Stimulated activated CD4-positive, alpha-beta T cell treated with anti-CD3 and anti-CD28 coated beads, TNF-alpha, amount 100 ng/mL, for 1 hour (primary cell): ENCODE measurements at places on chromosomes 1 and 21.

DNA sequence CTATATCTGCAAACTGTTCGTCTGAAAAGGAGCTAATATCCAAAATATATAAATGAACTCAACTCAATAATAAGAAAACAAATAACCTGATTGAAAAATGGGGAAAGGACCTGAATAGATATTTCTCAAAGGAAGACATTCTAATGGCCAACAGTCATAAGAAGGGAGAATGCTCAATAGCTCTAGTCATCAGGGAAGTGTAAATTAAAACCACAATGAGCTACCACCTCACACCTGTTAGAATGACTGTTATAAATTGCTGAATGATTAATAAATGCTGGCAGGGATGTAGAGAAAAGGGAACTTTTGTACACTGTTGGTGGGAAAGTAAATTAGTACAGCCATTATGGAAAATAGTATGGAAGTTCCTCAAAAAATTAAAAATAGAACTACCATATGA lies 21.2 kb upstream of the C1orf115 start:
- DNase-seq = no peak

- no peak for DNase-seq
These were observed 48.0 kb downstream of the DIPK1A start for GRCh38 chr1:92913093-92913819.

- DNase-seq = no peak
These were observed at the start of gene TTLL10 for GRCh38 chr1:1173793-1174415. Gene TTLL10 (plus strand): TSS chr1:1173880. CDS start chr1:1179216, 5,336 bp downstream.

DNA sequence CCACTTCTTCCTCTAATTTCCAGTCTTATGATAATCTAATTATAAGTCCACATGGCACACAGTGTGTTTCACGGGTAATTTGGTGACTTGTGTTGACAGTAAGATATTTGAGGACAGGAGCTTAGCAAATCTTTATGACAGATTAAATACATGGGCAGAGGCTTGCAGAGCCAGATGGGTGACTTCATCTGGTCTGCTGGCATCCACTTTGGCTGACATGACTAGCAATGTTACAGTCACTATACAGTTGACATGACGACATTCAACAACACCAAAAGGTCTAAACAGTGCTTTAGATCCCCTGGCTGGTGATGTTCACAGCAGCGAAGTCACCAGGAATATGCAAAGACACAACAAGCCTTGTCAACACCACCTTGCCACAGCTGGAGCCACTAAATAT lies 147.2 kb downstream of the ETS2 start:
- no peak for DNase-seq

DNA sequence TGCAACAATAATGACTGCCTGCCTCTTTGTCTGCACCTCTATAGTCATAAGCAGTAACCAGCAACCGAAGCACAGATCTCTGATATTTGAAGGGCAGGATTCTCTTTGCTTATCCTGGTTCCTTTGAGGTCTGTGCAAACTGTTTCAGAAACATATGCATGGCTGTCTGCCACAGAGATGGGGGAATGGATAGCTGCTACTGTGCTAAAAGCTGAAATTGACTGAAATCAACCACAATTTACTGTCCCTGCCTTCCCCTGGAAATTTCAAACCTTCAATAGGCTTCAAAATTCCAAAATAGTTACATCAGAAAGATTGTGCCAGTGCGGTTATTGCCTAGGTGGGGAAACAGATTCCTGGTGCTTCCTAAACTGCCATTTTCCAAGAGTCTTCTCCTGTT lies 136.8 kb upstream of the GORAB start:
- no peak for DNase-seq

GRCh38 chr1:33007190-33008050 lies 29.3 kb downstream of the AK2 start:
- DNase-seq = no peak

DNA sequence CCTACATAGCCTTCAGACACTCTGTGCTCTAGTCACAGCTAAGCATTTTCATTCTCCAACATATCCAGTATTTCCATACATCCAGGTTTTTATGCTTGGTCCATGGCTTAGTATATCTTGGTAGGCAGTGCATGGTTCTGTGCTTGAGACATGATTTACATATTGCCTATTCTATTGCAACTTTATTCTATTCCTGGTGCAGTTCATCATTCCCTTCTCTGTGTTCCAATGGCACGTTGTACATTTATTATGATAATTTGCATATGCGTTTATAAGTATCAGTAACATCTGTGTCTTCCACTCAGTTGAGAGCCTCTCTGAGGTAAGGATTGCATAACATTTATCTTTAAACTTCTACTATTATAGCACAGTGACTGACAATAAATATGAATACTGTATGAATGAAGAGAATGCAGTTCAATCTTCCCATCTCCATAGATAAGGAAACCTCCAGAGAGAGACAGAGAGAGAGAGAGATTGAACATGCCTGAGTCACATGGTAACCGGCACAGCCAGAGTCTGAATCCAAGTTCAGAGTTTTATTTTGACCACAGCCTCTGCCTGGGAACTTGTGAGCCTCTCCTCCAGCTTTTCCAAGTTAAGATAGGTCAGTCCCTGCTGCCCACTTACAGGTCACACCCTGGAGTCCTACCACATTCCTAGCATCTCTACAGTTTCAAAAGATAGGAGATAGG lies 41.5 kb downstream of the PLPPR5 start:
- no peak for DNase-seq

GRCh38 chr1:15951341-15952153 lies 24.4 kb downstream of the ZBTB17 start:
- DNase-seq = no peak

- DNase-seq = no peak
These were observed 242.4 kb upstream of the LYPLAL1 start for GRCh38 chr1:218931324-218931723.

- no peak for DNase-seq
These were observed 57.3 kb upstream of the EFHD2 start for GRCh38 chr1:15352128-15352957.

GRCh38 chr1:51693419-51694155 lies 76.7 kb downstream of the OSBPL9 start:
- no peak for DNase-seq

- no peak for DNase-seq
These were observed 58.6 kb upstream of the TMPRSS2 start for GRCh38 chr21:41566500-41567014.

DNA sequence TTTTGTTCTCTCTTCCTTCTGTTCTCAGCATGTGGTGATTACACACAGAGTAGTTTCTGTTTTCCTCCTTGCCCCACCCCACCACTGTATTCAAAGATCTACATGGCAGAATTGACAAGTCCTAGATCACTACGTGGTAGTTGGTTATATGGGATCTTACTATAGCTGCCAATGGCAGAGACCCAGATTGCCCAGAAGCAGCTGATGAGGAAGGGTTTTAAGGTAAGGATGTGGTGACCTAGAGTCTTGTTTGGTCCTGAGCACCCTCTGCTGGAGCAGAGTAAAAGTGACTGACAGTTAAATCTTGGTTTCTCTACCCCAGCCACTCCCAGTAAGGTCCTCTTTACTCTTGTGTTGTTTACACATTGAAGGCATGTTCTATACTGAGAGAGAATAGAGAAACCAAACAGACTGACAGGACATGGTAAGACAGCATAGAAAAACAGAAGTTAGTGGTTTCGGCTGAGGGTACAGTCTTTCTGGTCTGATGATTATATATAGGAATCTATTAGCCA lies 22.8 kb upstream of the STRIP1 start:
- DNase-seq = no peak

DNA sequence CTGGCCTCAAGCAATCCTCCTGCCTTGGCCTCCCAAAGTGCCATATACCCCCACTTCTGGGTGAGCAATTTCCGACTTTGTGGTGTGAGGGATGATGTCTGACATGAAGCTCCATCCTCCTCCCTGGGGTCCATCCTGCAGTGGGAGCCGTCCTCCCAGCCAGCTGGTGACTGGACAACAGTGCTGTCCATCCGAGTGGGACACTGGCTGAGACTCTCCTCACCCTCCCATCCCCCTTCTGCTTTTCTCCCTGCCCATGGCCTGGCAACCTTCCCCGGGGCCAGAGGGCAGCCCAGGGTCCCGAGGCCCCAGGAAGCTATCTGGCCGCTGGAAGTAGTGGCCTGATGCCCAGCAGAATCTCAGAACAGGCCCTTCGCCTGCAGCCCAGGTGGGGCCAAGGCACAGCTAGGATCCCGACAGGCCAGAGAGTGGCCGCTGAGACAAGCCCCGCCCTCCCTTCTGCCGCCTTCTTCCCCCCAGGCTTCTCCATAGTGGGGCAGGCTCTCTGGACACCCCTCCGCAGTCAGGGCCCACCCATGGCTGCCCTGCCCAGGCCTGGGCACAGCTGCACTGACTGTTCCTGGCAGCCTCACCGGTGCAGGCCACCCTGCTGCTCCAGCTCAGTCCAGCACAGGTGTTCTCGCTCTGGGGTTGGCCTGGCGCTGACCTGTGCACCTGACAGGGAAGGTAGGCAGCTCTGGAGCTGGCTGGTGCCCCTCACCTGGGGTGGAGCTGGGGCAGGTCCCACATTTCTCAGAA lies 8.4 kb upstream of the FAAP20 start:
- no peak for DNase-seq

GRCh38 chr1:30040081-30041019 lies 683.0 kb downstream of the MATN1 start:
- DNase-seq = no peak

- no peak for DNase-seq
These were observed 48.8 kb downstream of the XPR1 start for GRCh38 chr1:180680558-180681144.

- DNase-seq = no peak
These were observed 142.9 kb downstream of the GLUL start for GRCh38 chr1:182248721-182249120.

DNA sequence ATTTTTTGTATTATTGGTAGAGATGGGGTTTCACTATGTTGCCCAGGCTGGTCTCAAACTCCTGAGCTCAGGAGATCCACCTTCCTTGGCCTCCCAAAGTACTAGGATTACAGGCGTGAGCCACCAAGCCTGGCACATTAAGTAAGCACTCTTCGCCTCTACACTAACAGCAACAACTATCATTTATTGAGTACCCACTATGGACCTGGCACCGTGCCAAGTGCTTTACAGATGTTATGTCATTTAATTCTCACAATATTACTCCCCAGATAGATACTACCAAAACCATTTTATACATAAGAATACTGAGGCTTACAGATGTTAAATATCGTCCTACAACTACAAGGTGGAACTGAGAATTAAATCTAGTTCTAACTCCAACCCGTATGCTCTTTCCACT lies 50.1 kb downstream of the TUT4 start:
- DNase-seq = no peak

GRCh38 chr1:92244376-92244775 lies 26.7 kb downstream of the C1orf146 start:
- no peak for DNase-seq

DNA sequence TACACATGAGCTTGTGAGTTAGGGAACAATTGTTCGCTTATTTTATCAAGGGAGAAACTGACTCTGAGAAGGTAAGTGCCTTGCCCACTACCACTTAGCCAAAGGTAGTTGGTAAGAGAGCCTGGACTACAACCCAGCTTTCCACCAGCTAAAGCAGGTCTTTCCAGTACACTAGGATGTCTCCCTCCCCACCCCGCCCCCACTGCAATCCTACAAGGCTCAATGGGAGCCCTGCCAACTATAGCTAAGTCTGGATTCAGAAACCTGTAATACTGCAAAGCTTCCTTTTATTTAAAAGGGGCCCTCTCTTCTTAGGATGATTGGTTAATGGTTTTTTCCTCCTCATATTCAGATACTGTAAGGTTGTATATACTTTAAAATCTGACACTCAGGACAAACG lies 102.0 kb upstream of the C8B start:
- no peak for DNase-seq

DNA sequence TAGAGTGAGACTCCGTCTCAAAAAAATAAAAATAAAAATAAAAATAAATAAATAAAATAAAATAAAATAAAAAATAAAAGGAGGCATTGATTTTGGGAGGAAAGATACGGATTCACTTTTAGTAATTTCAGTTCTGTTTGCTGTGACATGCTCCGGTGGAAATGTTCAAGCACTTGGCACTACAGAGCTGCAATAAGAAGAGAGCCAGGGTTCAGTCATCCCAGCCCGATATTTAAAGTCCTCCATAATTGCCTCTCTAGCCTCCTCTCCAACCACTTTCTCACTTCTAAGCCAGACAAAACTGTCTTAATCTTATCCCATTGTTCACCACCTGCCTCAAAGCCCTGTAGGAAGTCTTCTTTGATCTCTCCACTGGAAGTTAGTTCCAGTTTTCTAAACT lies 55.0 kb upstream of the MACF1 start:
- DNase-seq = no peak

DNA sequence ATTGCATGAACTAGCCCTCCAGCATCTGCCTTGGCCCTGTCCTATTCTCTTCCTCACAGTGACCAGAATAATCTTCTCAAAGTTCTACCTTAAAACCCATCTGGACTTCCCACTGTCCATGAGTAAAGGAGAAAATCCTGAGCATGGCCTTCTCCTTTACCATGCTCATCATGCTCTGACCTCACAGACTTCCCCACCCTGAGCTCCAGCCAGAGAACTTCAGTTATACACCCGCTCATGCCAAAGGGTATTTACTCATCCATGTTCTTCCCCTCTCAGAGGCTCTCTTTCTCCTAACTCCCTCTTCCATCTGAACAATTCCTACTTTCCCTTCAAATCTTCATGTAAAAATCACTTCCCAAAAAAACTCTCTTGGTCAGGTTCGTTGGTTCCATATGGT lies 188.4 kb downstream of the SETD4 start:
- DNase-seq = no peak

DNA sequence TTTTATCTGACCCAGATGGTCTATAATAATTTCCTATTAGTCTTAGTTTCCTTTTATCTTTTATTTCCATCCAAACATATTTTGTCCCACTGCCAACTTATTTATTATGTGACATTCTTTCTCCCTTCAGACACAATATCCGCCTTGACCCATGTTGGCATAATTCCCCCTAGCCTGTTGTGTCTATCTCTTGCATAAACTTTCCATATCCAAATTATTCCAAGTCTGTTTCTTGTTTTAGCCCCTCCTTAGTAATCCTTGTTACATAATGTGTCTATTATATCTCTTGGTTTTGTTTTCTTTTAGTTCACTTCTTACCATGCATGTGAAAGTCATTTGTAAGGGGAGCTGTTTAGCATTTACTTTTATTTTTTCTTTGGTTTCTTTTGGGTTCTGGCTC lies 81.6 kb upstream of the CACHD1 start:
- no peak for DNase-seq

DNA sequence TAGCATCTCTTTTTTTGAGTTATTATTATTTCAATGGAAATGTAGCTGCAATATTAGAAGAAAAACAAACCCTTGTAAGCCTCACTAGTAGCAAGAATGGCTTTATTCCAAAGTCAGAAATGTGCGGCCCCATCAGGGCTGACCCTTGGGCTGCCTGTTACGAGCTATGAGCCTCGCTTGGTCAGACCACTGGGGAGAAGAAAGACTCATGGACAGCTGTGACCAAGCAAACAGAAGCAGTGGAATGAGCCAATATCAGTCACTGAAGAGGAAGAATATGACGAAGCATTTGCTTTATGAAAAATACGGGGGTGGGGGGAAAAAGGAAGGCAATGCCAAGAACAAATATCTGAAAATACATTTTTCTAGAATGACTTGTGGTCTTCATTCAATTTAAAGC lies 504.5 kb downstream of the LMO4 start:
- DNase-seq = no peak
